ENCODE measurements at places on chromosomes 6 and 20. TPM values are rescaled to one million over a fixed set of nuclear protein-coding genes. Genes with fewer than 3 reads are reported as not detected.

PPP1R11 gene
- 7.1 TPM for total RNA-seq

PTCRA gene
- not detected for total RNA-seq

TINAG gene
- not detected for total RNA-seq

DNA sequence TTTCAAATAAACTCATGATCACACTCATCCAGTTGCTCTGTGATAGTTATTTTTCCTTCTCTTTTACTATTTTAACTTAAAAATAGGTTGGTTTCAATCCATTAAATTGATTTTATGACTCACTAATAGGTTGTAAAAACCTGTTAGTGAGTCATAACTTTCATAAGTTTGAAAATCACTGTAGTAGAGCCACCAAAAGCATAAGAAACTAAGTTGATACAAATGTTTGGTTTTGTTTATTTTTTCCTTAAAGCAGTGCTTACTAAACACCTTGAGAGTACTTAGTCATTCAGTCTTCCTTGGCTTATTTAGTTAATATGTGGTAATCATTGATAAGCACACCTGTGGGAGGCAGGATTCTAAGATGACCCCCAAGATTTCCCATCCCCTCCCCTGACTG is 312.1 kb upstream of the MAN1A1 start:
- no peak for DNase-seq

GRCh38 chr6:42095094-42095493 is 44.8 kb downstream of the TAF8 start:
- no peak for DNase-seq

KCNS1 gene
- not detected for total RNA-seq

GRCh38 chr20:33119725-33120720 is 40.6 kb downstream of the BPIFB4 start:
- no peak for DNase-seq

GRCh38 chr6:996271-996852 is 303.4 kb upstream of the EXOC2 start:
- DNase-seq, result no peak

DNA sequence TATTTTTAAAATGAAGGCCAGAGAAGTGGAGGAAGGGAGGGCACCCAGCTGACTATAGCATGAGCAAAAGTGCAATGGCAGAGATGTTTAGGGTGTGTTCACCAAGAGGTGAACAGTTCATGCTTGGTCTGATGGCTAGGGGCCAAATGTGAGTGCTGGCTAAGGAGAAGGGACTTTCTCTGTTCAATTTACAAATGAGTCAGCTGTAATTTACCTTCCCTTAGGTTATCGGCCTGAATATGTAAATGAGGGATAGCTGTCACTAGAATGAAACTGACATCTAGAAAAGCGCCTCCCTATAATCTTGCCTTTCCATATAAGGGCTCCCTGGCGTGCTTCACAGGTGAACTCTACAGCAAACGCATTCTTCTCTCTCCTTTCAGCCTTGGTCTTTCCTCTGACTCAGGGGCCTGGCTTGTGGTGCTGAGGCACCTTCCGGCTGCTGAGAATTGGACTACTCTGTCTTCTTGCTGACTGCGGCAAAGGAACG is 114.7 kb upstream of the BACH2 start:
- no peak for DNase-seq

GSTA1 gene
- total RNA-seq, result 26.7 TPM

RGL2 gene
- 63.9 TPM for total RNA-seq

PCMTD2 gene
- total RNA-seq, result 30.3 TPM

HLA-DQA1 gene
- 2.0 TPM for total RNA-seq

DNA sequence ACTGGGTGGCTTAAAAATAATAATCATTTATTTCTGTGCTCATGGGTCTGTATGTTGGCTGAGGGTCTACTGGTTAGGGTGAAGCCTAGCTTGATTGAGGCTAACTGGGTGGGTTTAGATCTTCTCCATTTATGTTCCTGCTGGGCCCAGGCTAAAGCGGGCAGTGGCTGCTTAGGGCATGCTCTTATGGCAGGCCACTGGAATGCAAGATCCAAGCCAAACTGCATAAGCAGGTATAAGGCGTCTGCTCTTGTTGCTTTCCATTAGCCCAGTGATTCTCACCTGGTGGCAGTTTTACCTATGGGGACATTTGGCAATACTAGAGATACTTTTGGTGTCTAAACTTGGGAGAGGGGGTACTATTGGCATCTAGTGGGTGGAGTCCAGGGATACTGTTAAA is 44.5 kb downstream of the QKI start:
- no peak for DNase-seq

DNA sequence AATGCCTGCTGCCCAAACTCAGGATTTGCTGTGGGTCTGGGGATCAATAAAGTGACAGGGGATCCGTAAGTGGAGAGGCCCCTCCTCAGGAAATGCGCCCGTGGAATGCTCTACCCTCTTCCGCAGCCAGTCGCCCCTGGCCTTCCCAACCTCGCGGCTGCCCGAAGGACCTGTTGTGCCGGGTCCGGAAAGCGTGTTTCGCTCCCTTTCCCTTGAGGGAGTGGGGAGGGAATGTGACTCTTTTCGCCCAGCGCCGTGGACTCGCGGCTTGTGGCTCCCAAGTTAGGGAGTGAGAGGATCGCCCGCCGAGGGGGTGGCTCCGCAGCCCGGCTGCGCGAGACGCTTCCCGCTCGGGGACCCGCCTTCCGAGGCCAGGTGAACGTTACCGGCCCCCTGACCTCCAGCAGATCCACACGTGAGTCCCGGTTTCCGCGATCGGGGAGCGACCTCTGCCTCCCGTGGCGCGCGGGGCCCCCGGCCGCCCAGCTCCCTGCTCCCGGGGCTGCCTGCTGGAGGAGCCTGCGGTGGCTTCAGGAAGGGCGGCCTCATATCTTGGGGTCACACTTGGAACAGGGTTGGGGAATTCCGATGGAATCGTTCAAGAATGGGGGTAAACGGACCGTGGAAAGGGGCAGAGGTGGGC is 666 bp downstream of the TPD52L1 start:
- DNase-seq, result no peak

DNA sequence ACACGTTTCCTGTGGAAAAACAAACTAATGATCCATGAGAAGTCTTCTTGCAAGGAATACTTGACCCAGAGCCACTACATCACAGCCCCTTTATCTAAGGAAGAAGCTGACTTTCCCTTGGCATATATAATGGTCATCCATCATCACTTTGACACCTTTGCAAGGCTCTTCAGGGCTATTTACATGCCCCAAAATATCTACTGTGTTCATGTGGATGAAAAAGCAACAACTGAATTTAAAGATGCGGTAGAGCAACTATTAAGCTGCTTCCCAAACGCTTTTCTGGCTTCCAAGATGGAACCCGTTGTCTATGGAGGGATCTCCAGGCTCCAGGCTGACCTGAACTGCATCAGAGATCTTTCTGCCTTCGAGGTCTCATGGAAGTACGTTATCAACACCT is 35.4 kb downstream of the GCNT2 start:
- no peak for DNase-seq

VSTM2L gene
- 1.1 TPM for total RNA-seq

PROKR2 gene
- not detected for total RNA-seq

Measured in ascending aorta (tissue), 2 donors.